NCI-H1092 (cell line): ENCODE measurements at places on chromosomes 16 and 17.

DNA sequence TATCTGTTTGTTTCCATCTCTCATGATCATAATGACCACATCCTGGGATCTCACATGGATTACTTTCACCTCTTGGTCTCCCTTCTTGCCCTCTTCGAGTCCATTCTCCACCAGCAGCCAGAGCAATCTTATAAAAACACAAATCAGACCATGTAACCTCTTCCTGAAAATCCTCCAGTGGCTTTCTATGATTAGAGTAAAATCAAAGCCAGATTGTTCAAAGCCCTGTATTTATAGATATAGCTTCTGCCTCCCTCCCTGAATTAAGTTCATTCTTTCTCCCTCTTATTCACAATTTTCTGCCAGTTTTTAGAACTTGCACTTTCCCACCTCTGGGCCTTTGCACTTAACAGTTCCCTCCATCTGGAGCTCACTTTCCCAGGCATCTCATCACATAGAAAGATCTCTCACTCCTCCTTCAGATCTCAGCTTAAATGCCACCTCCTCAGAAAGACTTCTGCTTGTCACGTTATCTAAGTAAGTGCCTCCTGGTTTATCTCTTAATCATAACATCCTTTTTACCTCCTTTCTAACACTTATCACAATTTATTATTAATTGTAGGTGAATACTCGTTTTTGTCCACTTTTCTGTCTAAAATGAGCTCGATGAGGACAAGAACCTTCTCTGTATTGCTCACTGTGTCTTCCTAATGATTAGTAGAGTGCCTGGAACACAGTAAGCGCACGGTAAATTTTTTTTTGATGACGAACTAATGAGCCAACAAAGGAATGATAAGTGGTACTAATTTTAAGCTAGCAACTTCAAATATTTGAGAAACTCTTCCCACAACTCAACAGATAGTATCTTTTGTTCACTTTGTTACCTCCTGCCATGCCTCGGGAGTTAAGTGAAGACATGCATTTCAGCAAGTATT, 80.5 kb downstream of the CYB561 start:
- no peak for DNase-seq

- DNase-seq, result peak; percentile 52
Measured at GRCh38 chr17:40086150-40087044, 14.0 kb downstream of the NR1D1 start.

- no peak for DNase-seq
Measured at GRCh38 chr17:869086-869485, 86.9 kb downstream of the MRM3 start.

DNA sequence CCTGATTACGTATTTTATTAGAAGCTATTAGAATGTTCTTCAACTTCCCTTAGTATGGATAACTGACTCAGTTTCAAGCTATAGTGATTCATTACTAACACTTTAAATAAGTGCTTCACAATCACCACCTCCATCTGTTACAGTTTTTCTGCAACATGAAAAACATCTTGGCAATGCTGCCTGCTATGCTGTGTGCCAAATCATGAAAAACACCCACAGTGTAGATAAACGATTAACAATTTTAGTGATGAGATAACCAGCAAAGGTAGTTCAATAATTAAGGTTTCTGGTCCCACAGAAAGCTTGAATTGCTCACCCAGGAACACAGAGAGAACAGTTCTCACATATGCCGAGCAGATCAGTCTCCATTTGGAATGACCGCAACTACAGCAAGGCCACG, 51.4 kb upstream of the SLC25A19 start:
- no peak for DNase-seq

- DNase-seq, result no peak
Measured at GRCh38 chr17:6069539-6070429, at the start of gene WSCD1. TSS of gene WSCD1 (plus strand) at chr17:6070379. CDS start at chr17:6080659, 10,280 bp downstream.

DNA sequence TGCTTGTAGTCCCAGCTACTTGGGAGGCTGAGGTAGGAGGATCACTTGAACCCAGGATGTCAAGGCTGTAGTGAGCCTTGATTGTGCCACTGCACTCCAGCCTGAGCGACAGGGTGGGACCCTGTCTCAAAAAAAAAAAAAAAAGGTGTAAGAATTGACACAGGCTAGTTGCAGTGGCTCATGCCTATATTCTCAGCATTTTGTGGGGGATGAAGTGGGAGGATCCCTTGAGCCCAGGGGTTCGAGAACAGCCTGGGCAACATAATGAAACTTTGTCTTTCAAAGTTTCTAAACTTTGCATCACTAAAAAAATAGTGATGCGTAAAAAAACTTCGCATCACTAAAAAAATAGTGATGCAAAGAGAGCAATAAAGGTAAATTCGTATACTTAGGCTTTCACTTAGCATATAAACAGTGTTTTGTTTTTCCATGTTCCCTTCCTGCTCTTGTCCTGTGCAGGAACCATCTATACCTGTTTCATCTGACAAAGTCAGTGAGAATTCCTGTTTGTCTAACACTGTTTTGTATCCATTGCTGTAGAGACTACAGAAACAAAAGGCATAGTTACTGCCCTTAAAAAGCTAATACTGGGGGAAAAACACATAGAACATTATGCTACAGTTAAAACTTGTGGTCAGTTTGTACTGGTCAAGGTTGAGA, 32.1 kb downstream of the CTCF start:
- no peak for DNase-seq

DNA sequence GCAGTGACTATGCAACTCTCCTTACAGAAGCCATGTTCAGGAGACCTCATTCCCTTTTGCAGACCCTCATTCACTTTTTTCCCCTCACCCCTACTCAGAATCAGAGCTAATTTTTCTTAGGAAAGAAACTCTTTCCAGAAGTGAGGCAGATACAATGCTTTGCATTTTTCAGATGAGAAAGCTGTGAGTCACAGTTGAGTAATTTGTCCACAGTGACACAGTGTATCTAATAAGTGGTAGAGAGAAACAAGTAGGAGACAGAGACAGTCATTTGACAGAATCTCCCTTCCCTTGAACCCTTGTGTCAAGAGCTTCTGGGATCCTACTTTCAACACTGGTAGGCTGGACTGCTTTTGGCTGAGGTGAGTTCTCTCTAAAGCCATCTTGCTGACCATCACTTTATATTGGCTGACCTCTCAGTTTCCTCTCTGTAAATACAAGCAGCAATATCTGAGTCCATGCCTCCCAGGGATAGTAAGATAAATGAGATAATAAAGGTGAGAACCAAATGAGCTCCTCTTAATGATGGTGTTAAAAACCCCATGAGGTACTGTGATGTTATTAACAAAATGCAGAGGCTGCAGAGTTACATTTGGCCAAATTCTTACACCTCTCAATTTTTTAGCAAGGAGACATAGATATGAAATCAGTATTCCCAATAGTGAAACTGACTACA, 130.8 kb downstream of the CA10 start:
- DNase-seq, result no peak

DNA sequence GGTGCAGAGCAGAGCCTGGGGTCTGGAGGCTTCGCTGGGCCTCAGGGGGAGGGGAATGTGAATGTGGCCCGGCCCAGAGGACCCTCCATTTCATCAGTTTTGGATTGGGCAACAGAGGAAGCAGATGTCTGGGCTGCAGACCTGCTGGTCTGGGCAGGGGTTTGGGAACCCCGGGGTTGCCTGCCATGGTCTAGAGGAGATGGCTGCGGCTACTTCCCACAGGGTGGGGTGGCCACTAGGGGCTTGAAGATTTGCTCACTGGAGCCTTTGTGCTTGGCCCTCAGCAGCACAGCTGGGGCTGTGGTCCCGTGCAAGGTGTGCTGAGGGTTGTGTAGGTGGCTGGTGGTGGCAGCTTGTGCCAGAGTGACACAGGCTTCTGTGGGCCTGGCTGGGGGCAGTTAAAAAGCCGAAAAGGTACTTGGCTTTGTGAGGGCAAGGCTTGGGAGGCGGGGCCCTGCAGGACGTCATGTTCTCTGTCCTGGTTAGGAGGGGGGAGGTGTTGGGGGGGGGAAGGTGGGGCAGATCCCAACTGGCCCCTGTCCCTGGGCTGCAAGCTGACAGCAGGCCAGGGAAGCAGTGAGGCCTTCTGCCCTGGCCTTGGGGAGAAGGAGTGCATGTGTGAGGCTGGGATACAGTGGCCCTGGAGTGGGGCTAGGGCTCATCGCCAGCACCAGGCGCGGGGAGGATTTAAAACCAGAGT, 98.0 kb downstream of the KPNA2 start:
- no peak for DNase-seq

GRCh38 chr17:42270170-42270535, 6.0 kb downstream of the STAT5B start:
- no peak for DNase-seq

- no peak for DNase-seq
Measured at GRCh38 chr17:82686366-82687324, 11.9 kb downstream of the RAB40B start.

- no peak for DNase-seq
Measured at GRCh38 chr16:87570938-87571867, 31.1 kb upstream of the JPH3 start.

DNA sequence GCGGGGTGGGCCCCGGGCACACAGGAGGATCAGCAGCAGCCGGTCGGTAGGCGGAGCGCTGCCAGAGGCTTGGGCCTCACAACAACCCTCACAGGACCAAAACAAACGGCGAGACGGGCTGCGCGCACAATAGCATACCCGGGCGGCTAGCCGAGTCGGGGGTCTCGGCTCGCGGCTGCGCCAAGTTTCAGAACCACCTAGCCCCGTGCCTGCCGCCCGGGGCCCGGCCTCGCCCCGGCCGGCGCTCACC, 732 bp downstream of the ULK2 start:
- DNase-seq, result peak; percentile 9

DNA sequence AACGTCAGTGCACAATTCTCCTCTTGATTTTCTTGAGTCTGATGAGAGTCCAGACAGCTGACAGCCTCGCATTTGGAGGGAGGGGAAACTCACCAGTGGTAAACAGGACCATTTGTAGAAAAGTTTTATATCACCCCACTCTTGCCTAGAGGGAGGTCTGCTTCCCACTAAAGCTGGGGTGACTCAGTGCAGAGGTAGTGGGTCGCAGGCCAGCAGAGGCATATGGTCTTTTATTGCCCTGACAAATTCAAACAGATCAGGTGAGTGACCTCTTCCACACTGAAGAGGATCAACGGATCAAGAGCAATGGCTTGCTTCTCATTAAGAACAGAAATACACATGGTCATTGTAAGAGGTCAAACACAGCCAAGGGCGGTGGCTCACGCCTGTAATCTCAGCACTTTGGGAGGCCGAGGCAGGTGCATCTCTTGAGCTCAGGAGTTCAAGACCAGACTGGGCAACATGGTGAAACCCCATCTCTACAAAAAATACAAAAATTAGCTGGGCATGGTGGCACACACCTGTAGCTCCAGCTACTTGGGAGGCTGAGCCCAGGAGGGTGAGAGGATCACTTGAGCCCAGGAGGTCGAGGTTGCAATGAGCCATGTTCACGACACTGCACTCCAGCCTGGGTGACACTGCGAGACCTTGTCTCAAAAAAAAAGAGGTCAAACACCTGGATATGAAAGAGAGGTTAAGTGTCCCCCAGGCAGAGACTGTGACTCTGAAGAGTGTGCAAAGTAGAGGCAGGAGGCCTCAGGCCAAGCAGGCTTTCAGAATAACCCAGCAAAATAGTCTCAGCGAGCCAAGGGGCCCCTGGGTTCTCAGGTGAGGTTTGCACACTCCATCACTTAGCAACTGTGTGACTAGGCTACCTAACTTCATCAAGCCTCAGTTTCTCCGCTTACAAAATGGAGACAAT, 56.5 kb upstream of the ERN1 start:
- DNase-seq, result no peak

GRCh38 chr16:86499889-86500707, 10.2 kb upstream of the FOXF1 start:
- no peak for DNase-seq

DNA sequence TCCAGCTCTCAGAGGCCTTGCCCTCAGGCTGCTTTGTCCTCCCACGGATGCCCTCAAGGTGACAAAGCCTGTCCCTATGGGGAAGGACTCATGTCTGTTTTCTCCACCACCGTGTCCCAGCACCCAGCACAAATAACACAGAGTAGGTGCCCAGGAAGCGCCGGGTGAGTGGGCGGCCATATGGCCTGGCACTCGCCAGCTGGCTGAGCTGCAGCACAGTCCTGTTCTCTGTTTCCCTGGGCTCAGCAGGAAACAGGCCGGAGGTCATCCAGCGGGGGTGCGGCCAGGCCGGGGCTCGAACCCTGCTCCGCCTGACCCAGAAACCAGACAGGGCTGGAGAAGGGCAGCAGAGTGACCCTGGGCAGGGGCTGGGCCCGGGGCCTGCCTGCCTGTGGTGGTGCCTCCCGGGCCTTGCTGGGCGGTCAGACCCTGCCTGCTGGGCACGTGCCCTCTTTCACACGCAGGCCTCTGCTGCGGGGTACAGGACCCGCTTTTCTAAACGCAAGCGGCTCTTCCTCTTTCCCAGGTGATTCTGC, 139.0 kb upstream of the CIBAR2 start:
- no peak for DNase-seq

- no peak for DNase-seq
Measured at GRCh38 chr16:75287708-75288107, 36.3 kb upstream of the BCAR1 start.

- DNase-seq, result no peak
Measured at GRCh38 chr16:29315046-29315445, 91.5 kb downstream of the NPIPB11 start.

DNA sequence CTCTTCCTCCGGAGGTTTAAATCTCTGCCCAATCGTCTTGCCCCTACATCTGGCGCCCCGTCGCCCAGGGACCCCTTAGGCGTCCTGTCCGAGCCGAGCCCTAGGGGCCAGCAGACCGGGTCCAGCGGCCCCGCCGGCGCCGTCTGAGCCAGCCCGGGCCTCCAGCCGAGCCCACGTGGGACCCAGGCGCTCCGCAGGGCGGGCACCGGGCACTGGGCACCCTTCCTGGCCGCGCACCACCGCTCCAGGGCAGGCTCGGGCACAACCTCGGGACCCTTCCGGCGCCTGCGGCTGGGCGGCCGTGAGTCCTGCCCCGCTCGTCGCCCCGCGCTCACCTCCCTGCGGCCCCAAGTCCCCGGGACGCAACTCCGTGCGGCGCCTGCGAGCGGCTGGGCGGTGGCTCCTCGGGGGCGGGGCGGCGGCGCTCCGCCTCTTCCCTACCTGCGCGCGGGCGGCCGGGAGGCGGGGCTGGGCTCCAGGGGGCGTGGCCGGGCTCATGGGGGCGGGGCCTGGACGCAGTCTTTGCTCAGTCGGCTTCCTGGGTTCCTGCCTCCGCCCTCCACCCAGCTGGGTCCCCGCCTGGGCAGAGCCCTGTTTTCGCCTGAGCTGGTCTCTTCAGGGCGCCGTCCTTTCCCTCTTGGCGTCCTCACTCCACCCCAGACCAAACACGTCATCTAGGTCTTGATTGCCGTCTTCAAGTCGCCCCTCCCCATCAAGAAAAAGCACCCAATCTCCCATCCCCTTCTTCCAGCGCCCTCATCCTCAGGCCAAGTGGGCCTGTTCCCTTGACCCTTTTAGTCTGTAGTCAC, at the start of gene RHBDF2:
Gene RHBDF2, minus strand, starts transcription at position 406 of the 809 bp plus-strand sequence. CDS start 19,899 bp downstream, outside the sequence.
- peak; percentile 36 for DNase-seq

DNA sequence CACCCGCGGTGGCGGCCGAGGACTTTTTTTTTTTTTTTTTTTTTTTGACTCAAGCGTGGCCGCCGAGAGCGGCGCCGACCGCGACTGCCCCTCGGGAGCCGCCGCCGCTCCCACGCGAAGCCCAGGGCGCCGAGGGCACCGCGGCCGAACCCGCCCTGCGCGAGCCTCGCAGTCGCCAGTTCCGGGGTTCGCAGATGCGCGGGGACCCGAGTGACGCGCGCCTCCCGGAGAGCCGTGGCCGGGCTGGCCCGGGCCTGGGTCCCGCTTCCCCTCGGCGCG, 1.1 kb downstream of the METRNL start:
- no peak for DNase-seq

GRCh38 chr16:79062821-79063220, 537.7 kb downstream of the MAF start:
- peak; percentile 37 for DNase-seq

- no peak for DNase-seq
Measured at GRCh38 chr17:41910701-41911391, 7.9 kb downstream of the ACLY start.

GRCh38 chr17:79939755-79940458, 95.8 kb downstream of the TBC1D16 start:
- DNase-seq, result no peak
